ENCODE measurements at places on chromosomes 5 and 9.

DNA sequence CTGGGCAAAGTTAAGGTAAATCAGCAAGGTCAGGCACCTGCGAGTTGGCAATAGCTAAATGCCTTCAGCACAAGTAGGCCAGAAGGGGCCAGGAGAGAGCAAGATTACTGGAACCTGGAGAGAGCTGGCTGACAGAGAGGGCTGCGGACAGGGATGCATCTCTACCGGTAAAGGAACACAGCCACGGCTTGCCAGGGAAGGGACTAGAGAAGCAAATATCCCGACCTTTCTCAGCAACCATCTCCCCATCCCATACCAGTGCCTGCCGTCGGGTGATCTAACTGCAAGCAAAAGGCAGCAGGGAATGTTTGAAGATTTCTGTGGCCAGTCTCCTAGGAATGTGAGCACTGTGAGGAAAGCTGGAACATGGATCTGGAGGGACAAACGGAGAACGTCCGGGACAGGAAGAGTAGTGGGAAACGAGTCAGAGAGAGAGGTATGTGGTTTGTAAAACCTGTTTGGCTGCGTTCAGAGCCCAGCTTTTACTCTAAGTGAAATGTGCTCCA lies 15.9 kb upstream of the ABLIM3 start:
- no peak for DNase-seq

- no peak for DNase-seq
Measured at GRCh38 chr9:116323012-116323411, 169.4 kb downstream of the PAPPA start.

DNA sequence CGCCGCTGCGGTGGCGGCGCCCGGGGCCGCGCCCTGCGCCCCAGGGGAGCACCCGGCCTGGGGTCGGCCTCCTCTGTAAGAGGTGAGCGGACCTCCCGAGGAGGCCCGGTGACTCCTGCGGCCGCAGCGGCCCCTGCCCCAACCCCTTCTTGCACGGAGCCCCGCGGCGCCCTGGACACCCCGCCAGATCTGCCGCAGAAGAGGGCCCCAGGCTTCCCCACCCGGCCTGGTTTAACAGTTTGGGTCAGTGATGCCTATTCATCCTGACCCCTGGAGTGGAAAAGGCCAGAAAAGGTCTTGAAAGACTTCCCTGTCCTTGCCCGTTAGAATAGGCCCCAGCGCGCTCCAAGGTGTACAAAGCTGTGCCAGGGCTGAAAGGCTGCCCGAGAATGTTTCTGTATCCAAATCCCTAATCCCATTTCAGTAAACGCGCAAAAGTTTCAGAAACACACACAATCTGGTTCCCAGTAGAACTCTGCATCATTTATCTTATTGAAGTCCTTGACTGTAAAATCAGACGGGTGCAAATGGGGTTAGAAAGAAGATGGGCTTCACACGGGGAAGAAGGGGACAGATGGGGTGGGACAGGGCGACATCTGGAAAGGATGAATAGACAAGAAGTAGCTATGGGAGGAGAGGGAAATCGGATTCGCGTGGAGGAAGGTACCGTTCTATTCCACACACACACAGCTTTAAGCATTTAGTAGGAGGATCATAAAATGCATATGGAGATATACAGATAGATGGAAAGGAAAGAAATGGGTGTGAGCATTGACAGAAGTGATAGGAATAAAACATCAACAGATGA lies 1.1 kb upstream of the SSBP2 start:
- no peak for DNase-seq

- no peak for DNase-seq
Measured at GRCh38 chr5:167030500-167031120, 1260.8 kb upstream of the WWC1 start.

DNA sequence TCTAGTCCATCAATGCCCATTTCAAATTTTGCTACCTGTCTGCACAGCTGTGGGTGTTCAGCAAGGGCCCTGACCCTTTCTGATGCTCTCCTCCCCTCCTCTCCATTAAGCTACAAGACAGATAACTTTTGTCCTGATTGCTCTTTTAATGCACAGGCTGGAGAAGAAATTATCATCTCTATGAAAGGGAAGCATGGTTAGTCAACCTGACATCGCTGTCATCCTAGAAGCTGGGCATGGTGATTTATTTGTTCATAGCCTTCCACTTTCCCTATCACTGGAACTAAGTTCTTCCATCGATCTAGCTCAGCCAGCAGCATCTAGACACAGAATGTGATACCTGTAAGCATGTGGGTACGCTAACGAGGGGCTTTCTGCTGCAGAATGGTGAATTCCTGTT lies 50.1 kb downstream of the SLIT3 start:
- DNase-seq, result no peak

DNA sequence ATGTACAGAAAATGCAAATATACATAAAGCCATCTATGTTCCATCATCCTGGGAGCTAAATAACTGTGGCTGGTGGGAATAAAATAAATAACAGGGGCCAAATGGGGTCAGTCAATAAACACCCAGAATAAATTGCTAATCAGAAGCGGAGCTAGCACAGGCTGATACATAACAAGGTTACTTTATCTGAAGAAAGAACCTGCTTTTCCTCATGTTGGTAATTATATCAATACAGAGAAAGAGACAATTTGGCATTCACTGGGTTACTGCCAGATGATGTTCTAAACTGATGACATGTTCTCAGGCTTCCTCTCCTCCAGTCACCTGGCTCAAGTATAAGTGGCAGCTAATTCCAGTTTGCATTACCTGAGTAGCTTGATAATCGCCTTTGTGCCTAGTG lies 144.9 kb upstream of the CD180 start:
- no peak for DNase-seq
